Immature natural killer cell (primary cell): ENCODE measurements at places on chromosomes 11 and 22.

- H3K4me1 ChIP-seq: peaks cover 10% of the 10 kb centered on the region
- H3K36me3 ChIP-seq: no peaks in the 10 kb centered on the region
- peaks cover 20% of the 10 kb centered on the region for H3K27me3 ChIP-seq
- peak overlapping the region; percentile 66 for H3K4me3 ChIP-seq
- no peak overlapping the region for H3K27ac ChIP-seq
Observed at GRCh38 chr11:67732045-67732787, 57.8 kb upstream of the ALDH3B2 start.

DNA sequence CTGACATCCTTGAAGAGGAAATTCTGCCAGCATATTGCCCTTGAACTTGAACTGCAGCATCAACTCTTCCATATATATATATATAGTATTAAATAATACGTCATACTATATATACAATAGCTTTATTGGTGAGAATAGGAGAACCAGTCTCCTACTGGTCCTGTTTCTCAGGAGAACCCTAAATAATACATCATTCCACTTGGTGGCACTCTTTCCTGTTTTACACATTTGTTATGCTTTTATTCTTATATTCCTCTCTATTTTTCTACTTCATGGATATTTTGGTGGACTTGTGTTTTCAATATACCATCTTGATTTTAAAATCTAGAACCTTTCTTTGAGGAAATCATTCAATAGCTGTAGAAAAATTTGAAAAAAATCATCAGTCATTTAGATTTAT lies 193.3 kb downstream of the TRPC6 start:
- no peaks in the 10 kb centered on the region for H3K27me3 ChIP-seq
- DNase-seq: no peak
- no peaks in the 10 kb centered on the region for H3K36me3 ChIP-seq
- H3K4me3 ChIP-seq: no peak overlapping the region
- H3K27ac ChIP-seq: no peak overlapping the region

DNA sequence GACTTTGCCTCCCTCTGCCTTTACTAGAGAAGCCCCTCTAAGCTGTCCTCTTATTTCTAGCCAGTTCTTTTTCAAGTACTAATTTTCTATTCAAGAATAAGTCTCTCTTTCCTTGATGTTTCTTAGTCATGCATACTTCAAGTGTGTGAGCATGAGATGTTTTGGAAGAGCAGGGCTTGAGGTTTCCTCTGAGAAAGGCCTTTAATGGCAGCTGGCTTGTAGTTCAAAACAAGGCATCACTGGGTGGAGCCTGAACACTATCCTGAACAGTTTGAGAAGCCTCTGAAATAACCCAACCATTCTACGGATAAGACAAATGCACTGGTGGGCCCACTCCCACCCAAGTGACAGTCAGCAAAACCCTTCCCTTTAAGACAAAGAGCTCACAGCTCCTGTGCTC lies 37.6 kb downstream of the CLDN25 start:
- H3K27ac ChIP-seq: no peak overlapping the region
- DNase-seq: no peak
- no peak overlapping the region for H3K4me3 ChIP-seq
- H3K27me3 ChIP-seq: no peaks in the 10 kb centered on the region
- H3K4me1 ChIP-seq: peaks cover 3% of the 10 kb centered on the region

- no peaks in the 10 kb centered on the region for H3K36me3 ChIP-seq
- DNase-seq: no peak
- H3K4me3 ChIP-seq: no peak overlapping the region
- H3K27me3 ChIP-seq: peaks cover 24% of the 10 kb centered on the region
Observed at GRCh38 chr11:77036398-77036797, 2.2 kb downstream of the B3GNT6 start.

GRCh38 chr11:34416766-34417165 lies 22.0 kb upstream of the CAT start:
- H3K27ac ChIP-seq: no peak overlapping the region
- H3K4me3 ChIP-seq: no peak overlapping the region
- no peaks in the 10 kb centered on the region for H3K4me1 ChIP-seq
- no peak for DNase-seq
- peaks cover 3% of the 10 kb centered on the region for H3K36me3 ChIP-seq

GRCh38 chr11:112745973-112746372 lies 215.2 kb upstream of the NCAM1 start:
- no peaks in the 10 kb centered on the region for H3K4me1 ChIP-seq
- H3K27me3 ChIP-seq: peaks cover 8% of the 10 kb centered on the region
- DNase-seq: no peak
- no peaks in the 10 kb centered on the region for H3K36me3 ChIP-seq
- no peak overlapping the region for H3K4me3 ChIP-seq
- H3K27ac ChIP-seq: no peak overlapping the region

GRCh38 chr11:68924073-68924925 lies 20.6 kb downstream of the IGHMBP2 start:
- no peak overlapping the region for H3K27ac ChIP-seq
- no peaks in the 10 kb centered on the region for H3K27me3 ChIP-seq
- peaks cover 88% of the 10 kb centered on the region for H3K36me3 ChIP-seq
- no peak for DNase-seq
- H3K4me1 ChIP-seq: no peaks in the 10 kb centered on the region
- no peak overlapping the region for H3K4me3 ChIP-seq

DNA sequence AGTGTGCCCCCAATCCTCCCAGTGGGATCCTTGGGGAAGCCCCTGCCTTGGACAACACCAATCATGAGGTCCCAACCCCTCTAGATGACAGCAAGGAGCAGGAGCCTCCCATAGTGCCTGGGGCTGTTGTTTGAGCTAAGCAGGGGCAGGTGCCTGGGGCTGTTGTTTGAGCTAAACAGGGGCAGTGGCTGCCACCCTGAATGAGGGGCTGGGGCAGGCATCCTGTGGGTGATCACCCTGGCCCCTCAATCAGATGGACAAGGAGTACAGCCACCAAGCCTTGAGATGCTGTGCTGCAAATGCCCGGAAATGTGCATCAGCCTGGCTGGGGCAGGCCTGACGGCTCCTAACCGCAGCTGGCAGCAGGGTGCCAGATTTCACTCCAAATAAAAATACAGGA lies 66.7 kb downstream of the MYEOV start:
- peaks cover 4% of the 10 kb centered on the region for H3K27me3 ChIP-seq
- H3K27ac ChIP-seq: no peak overlapping the region

DNA sequence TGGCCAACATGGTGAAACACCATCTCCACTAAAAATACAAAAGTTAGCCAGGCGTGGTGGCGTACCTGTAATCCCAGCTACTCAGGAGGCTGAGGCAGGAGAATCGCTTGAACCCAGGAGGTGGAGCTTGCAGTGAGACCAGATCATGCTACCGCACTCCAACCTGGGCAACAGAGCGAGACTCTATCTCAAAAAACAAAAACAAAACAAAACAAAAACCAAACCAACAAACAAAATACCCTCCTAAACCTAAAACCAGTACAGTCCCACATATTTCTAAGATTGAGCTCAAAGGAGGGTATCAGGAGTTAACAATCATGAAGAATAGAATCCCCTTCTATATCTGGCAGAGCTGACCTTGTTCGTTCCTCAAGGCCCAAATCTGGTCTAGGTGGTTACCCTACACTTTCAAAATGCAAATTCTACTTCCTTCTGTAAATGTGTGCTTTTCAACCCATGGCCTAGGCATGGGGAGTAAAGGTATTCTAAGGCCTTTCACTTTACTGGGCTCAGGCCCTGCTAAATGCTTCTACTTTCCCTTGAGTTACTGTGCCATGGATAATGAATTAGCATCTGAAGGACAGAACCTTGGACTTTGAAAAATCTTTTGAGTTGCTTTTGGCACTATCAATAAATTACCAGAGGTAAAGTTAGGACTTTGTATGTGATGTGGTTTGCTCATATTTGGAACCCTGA lies 10.4 kb upstream of the PPP2R1B start:
- peaks cover 3% of the 10 kb centered on the region for H3K27me3 ChIP-seq
- no peaks in the 10 kb centered on the region for H3K36me3 ChIP-seq
- no peak overlapping the region for H3K27ac ChIP-seq
- DNase-seq: no peak
- no peak overlapping the region for H3K4me3 ChIP-seq
- H3K4me1 ChIP-seq: no peaks in the 10 kb centered on the region

GRCh38 chr22:49149721-49150608 lies 677.7 kb downstream of the BRD1 start:
- no peaks in the 10 kb centered on the region for H3K4me1 ChIP-seq
- no peak for DNase-seq
- H3K36me3 ChIP-seq: no peaks in the 10 kb centered on the region
- H3K4me3 ChIP-seq: no peak overlapping the region
- no peak overlapping the region for H3K27ac ChIP-seq

GRCh38 chr22:38097557-38098409 lies 12.7 kb downstream of the BAIAP2L2 start:
- no peak overlapping the region for H3K4me3 ChIP-seq
- no peak overlapping the region for H3K27ac ChIP-seq
- no peak for DNase-seq
- H3K27me3 ChIP-seq: peaks cover 9% of the 10 kb centered on the region
